B cell (primary cell): ENCODE measurements at places on chromosomes 4 and X.

DNA sequence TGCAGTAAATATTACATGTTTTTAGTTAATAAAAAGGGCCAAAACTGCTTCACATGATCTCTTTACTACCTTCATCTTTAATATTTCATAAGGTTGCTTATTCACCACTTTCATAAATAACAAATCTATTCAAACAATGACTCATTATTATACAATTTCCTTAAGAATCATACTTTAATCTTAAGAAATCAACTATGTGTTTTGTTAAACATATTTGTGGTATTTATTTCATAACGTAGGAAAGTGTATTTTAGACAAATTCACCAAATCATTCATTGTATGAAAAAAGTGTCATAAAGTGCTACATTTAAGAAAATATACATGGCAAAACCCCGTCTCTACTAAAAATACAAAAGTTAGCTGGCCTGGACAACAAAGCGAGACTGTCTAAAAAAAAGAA, 150.5 kb upstream of the RXFP1 start:
- DNase-seq, result no peak

- DNase-seq, result no peak
Measured at GRCh38 chr4:189804894-189805293, 135.8 kb upstream of the FRG1 start.

DNA sequence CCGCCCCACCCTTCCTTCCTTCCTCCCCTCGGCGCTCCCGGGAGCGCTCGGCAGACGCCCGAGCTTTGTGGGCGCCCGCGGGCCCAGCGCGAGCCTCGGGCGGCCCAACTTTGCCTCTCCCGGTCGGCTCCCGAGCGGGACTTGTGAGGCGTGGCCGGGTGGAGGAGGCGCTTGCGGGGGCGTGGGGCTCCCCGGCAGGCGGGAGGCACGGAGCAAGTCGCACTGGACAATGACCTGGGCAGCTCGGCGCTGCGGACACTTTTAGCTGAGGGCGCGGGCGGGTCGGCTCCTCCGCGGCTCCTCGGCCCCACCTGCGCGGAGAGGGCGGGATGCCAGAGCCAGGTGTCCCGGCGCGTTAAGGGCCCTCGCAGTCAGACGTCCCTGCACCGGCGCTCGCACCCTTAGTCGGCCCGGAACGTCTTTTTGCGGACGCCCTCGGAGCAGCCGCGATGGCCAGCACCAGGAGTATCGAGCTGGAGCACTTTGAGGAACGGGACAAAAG, 385 bp downstream of the DCLK2 start:
- no peak for DNase-seq

DNA sequence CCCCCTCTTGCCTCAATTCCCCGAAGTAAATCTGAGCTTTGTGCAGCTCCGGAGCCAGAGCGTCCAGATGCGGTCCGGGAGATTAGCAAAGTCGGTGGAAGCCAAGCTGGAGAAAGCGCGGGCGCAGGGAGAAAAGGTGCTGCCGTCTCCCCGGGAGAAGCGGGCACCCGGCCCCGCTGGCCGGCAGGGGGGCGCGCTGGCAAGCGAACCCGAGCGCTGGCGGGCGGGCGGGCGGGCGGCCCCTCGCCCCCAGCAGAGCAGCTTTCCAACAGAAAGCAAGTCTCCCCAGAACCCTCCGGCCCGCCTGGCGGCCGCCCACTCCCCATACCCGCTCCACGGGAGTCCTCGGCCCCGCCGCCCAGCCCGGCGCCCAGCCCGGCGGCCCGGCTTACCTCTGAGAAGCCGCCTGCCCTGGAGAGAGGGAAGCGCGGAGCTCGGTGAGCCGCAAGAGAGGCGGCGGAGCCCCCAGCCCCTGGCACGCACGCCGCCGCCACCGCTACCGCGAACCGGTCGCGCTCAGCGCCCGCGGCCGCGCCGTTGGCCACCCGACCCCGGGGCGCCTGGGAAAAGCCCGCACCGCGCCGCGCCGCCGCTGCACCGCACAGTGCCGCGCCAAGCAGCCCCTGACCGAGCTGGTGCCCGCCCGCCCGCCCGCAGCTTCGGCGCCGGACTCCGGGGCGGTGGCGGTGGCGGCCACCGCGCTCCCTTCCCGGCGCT, 529 bp upstream of the CITED1 start:
- peak; percentile 24 for DNase-seq

GRCh38 chrX:133776072-133776471, 209.3 kb downstream of the GPC3 start:
- DNase-seq, result no peak

DNA sequence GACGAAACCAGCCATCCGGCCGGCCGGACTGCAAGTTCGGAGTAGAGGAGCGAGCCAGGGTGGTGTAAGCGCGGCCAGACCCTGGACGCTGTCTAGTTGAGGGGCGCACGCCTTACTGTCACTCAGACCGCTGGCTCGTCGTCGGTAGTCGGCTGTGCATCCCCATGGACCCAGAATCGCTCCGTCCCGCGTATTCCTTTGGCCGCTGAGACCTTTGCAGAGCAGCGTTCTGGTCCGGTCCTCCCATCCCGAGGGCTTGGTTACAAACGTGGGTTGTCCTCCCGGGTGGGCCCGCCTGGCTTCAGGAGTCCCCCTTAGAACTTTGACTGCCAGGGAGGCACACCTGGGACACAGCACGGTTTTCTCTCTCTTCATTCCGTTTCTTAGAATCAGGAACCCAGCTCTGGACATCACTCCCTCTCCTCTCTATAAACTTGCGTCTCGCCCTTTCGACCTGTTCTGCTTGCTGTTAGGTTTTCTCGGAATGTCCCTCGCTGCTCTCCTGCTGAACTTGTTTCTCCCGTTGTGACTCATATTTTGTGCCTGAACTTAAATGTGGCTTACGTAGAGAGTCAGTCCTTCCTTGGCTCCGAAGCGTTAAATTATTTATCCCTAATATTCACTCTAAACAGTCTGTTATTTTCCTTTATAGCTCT, 672 bp downstream of the PGM2 start:
- DNase-seq, result no peak

GRCh38 chr4:112311516-112311915, 14.3 kb downstream of the ALPK1 start:
- DNase-seq, result no peak

DNA sequence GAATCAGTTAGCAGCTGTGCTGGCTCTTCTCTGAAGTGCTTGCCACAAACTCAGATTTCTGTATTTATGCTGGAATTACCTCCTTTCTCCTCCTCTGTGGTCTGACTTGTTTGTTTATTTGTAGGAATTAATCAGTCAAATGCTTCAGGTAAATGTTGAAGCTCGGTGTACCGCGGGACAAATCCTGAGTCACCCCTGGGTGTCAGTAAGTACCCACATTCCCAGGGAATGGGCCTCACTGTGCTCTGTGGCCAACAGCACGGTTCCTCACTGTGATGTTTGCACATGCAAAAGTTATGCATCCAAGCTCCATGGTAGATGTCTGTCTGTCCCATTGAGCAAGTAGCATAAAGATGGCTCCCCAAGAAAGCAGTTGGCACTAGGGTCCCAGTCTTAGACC, 169.9 kb downstream of the DCLK2 start:
- no peak for DNase-seq

DNA sequence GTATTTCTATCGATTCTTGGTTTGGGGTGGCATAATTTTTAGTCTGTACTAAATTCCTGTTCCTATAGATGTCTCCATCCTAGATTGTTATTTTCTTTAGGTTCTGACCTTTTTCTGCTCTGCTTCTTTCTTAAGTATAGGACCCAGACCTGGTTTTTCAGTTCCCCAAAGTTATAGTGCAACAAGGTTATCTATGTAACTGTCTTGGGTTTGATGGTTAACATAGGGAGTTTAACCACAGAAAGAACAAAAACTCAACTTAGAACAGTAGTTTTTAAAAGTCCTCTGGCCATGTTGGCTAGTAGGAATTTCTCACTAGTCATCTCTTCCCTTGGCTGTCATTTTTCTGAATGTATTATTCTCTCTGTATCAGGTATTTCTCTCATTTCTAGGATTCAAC, 38.8 kb upstream of the MAD2L1 start:
- no peak for DNase-seq

DNA sequence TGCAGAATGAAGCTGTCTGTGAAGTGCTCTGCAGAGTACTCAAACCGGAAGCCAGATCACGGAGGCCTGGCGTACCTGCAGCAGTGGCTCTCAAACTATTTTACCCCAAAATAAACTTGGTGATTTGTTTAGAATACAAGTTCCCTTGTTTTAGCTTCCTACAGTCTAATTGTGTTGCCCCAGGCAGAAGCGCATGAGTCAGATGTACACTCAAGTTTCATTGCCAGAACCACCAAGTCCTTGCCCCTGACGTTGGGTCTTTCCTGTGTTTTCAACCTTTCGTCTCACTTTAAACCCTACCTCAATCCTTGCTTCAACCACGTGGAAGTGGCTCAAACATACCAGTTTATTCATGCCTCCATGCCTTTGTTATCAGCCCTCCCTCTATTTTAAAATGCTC, 66.2 kb upstream of the SLC7A11 start:
- no peak for DNase-seq
